GM23338 (cell line): ENCODE measurements at places on chromosomes 6 and 20.
A peak's percentile ranks its signal among the peaks of the same experiment; 100 is the strongest.

DNA sequence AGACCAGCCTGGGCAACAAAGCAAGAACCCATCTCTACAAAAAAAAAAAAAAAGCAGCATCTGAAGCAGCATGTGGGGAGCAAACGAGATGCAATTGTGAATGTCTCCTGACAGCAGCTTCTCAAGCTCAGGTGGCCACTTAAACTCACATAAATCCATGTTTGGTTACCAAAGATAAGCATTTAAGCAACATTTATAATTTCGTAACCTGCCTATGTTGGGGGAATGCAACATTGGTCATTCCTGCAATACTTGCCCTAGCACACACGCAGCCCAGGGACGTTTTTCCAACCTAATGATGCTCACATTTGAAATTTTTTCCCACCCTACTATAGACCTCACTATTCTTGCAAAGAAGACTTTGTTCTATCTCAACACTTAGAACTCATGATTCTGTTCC lies 113.3 kb downstream of the ZFP64 start:
- no peak for DNase-seq

DNA sequence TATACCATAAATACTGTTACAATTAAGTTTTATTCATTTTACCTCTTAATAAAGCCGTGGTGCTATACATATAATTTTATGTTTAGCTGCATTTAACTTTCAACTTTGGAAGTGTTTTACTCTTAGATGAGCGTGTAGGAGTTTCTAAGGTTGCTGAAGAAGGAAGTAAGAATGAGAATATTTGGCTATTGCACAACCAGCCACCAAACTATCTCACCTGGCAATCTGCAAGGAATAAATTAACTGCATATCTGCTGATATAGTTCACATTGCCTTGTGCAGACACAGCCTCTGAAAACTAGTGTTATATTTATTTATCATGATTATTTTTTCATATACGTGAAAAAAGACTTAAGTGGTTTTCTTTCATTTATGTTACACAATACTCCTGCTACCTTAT lies 230.4 kb downstream of the PLCB1 start:
- no peak for DNase-seq

GRCh38 chr6:152642578-152643375 lies 5.6 kb upstream of the SYNE1 start:
- peak; percentile 87 for DNase-seq

GRCh38 chr6:36232172-36232571 lies 35.6 kb downstream of the BRPF3 start:
- no peak for DNase-seq

DNA sequence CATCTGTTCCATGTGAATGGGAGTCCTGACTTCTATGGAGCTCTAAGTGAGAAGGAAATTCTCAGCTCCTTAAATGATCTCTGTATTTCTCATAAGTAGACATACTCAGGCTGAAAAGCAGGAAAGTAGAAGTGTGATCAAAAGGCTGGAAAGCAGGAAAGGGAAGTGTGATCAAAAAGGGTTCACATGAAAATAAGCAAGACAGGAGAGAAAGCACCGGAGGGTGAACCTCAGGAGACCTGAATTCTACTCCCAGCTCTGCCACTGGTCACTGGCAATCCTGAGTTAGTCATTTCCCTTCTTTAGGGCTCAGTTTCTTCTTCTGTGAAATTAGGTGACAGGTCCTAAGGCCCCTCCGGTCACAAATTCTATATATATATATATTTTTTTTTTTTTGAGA lies 55.5 kb upstream of the TRERF1 start:
- no peak for DNase-seq

GRCh38 chr20:19519466-19519865 lies 238.6 kb upstream of the RIN2 start:
- DNase-seq: no peak
